ENCODE measurements at places on chromosomes 13 and 19.

- DNase-seq = no peak
Observed at GRCh38 chr19:3722443-3723109, 14.4 kb downstream of the TJP3 start.

GRCh38 chr19:55156202-55157063 lies 1.1 kb downstream of the TNNI3 start:
- no peak for DNase-seq

DNA sequence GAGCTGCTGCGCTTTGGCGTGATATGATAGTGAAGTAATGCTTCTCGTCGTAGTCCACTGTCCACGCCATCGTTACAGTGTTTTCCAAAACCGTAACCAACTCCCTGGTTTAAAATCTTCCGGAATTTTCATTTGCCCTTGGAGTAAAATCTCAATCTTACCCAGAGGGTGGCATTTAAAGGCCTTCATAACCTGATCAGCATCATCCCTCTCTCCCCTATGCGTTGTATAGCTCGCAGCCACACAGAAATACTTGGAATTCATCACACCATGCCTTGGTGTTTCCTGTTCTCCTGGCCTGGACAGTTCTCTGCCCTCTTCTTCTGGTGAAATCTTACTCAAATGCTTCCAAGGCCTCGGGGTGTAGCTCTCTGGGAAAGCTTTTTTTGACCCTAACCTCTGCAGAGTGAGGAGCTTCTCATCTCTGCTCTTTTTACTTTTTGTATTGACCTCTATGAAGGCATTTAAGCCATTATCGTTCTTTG lies 839 bp downstream of the MPHOSPH8 start:
- DNase-seq = no peak

DNA sequence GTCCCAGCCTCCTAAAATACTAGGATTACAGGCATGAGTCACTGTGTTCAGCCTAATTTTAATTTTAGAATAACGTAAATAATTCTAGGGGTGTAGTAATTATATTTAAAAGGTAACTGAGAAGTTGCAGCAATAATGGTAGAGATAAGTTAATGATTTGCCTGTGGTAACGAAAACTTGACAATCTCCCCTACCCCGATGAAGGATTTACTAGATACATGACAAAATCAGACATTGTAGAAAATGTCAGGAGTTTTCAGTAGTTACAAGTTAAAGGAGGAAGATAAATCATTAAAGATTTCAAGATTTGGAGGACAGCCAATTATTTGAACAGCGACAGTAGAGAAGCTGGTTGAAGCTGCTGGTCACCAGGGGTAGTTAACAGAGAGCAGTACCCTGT lies 652.2 kb upstream of the PCDH20 start:
- DNase-seq = no peak

DNA sequence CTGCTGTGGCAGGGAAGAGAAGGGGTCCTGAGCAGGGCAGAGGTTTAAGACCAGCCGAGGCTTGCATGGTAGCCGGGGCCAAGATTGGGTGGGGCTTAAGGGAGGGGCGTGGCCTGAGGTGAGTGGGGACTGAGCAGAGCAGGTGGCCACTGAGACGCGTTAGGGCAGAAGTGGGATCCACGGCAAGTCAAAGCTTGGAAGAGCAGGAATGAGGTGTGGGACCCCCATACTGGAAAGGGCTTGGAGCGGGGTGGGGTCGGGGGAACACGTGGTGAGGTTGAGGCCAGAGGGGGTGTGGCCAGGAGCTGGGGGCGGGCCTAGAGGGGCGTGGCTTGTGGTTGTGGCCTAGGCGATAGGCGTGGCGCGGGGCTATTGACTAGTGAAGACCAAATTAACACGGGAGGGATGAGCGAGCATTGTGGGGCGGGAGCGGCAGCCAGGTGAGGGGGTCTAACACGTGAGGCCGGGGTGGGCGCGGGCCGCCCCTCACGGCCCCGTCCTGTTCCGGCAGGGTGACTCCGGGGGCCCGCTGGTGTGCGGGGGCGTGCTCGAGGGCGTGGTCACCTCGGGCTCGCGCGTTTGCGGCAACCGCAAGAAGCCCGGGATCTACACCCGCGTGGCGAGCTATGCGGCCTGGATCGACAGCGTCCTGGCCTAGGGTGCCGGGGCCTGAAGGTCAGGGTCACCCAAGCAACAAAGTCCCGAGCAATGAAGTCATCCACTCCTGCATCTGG lies 3.3 kb downstream of the CFD start:
- peak; percentile 68 for DNase-seq

GRCh38 chr19:47020132-47020805 lies 632 bp downstream of the NPAS1 start:
- DNase-seq = no peak

- DNase-seq = no peak
Observed at GRCh38 chr13:32010136-32010535, 21.4 kb upstream of the FRY start.

DNA sequence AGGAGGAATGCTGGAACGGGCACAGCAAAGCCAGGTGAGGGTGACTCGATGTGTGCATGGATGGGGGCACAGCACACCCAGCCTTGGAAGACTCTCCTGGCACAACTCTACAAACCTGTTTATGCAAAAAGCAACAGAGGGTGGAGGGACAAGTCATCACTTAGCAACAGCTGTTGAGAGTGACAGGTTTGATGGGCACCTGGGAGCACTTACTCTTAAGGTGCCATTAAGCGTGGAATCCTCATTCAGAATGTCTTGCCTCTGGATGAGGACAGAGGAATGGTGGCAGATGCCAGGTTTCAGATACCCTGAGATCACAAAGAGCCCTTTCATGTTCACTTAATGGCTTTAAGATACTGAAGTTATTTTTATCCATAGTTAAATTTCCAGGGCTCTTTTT lies 97.0 kb downstream of the DCT start:
- no peak for DNase-seq

GRCh38 chr13:22372261-22372660 lies 701.4 kb downstream of the FGF9 start:
- no peak for DNase-seq

DNA sequence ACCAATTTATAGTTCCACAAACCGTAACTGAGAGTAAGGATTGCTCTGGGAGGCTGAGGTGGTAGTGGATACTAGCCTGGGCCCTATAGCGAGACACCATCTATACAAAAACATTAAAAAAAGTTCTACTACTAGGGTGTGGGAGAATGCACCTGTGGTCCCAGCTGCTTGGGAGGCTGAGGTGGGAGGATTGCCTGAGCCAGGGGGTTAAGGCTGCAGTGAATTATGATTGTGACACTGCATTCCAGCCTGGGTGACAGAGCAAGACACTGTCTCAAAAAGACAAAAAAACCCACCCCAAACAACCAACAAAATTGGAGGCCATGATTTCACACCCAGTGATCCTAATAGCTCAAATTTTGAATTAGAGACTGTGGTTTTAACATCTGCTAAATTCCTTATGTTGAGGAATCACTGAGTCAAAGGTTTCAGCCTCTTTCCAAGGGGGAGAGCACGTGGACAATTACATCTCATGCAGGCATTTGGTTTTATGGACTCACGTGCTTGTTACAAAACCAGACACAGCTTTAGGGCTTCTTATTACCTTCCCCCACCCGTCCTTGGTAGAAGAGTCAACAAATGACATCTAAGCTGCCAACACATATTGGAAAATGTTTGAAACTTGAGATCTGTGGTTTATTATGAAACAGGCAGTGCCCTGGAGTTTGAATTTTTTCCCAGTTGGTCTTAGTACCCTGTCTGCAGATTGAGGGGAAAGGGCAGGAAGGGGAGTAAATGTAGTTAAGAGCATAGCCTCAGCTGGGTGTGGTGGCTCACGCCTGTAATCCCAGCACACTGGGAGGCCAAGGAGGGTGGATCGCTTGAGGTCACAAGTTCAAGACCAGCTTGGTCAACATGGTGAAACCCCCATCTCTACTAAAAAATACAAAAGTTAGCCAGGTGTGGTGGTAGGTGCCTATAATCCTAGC lies 18.5 kb downstream of the CYP2A6 start:
- DNase-seq = no peak

GRCh38 chr13:113931841-113932459 lies 41.9 kb downstream of the C13orf46 start:
- DNase-seq = no peak

DNA sequence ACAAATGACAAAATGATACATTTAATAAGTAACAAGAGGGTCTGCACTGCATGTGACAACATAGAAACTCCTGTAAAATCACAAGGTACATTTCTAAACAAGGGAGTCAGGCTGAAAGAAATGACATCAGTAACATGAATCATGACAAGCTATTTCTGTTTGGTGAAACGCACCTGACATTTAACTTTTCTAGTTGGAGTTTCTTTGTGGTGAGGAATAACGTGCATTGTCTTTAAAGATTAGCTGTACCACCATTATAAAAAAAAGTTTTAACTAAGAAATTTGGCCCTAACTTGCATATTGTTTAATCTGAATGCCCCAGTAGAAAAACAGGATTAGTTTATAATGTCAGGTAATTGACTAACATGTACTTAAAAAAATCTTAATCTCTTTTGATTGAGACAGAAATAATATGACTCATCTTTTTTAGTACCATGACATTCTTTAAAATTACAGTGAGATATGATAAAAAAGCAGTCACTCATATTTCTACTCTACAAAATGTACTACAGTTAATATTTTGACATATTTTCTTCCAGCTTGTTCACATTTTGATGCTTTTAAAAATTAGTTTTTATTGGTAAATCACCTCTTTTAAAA lies 418.2 kb downstream of the KLF12 start:
- no peak for DNase-seq

- no peak for DNase-seq
Observed at GRCh38 chr13:34356686-34357434, 538.9 kb downstream of the RFC3 start.

DNA sequence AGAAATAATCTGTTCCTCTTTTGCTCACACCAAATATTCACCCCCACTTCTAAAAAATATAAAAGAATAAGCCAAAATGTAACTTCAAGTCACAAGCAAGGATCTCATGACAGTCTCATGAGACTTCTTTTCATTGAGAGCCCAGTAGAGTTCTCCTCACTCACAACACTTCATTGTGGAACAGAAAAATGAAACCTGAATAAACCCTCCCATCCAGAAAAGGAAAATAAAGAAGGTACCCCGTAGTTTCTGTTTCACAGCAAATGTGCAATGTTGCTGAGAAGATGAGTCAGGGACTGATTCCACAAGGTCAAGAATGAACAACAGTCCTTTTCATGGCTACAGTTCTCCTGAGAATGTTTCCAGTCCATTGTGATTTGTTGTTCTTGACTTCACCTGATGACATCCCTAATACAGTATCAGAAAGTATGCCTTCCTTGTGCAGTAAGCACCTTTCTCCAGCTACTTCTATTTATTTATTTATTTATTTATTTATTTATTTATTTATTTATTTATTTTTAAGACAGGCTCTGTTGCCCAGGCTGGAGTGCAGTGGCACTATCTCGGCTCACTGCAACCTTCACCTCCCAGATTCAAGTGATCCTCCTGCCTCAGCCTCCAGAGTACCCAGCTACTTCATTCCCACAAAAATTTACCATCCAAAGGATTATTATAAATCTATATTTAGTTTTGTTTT lies 6.4 kb upstream of the ZNF841 start:
- DNase-seq = no peak

DNA sequence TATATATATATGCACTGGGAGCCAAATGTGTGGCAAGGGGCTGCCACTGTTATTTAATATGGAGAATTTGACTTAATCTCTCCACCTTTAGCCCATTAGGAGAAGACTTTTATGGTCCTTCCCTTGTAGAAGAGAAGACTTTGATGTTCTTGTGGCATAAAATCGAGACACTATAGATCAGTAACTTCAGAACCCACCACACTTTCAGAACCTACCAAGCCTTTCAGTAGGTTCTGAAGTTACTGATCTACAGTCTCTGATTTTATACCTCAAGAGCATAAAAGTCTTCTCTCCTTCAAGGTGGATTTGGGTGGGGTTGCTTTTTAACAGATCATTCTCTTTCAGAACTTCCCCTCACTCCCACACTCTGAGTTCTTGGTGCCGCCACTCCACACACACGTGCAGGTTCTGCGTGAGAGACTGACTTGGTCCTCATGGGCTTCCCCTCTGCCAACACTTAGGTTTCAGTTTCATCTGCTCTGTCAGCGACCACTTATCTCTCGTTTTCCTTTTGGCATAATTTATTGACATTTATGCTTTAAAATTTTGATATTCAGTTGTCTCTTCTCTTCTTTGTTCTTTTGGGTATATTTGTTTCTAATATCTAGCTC lies 213.4 kb upstream of the PCDH17 start:
- no peak for DNase-seq

- no peak for DNase-seq
Observed at GRCh38 chr13:100543872-100544602, 44.6 kb downstream of the GGACT start.

- DNase-seq = no peak
Observed at GRCh38 chr13:98985591-98985990, 7.7 kb upstream of the DOCK9 start.

DNA sequence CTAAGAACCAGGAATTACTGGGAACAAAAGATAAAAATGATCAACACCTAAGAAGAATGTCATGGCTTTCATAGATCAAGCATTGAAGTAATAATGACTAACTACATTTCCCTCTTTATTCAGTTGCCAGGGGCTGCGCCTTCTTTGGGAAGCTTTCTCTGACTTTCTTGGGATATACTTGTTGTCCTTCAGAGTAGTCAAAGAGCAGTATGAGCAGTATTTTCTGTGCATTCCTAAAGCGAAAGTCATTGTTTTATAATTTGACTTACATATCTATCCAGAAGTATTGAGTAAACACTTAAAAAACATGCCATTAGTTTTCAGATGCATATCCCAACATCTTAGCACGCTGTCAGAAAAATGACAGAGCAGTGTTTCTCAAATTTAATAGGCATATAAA lies 2412.4 kb downstream of the PCDH9 start:
- DNase-seq = no peak

All from activated T-helper 1 cell treated with anti-CD3 and anti-CD28 coated beads, Interleukin-2, amount 50 U/mL, for 16 hours (primary cell).